ENCODE measurements at places on chromosomes 7 and 10.

DNA sequence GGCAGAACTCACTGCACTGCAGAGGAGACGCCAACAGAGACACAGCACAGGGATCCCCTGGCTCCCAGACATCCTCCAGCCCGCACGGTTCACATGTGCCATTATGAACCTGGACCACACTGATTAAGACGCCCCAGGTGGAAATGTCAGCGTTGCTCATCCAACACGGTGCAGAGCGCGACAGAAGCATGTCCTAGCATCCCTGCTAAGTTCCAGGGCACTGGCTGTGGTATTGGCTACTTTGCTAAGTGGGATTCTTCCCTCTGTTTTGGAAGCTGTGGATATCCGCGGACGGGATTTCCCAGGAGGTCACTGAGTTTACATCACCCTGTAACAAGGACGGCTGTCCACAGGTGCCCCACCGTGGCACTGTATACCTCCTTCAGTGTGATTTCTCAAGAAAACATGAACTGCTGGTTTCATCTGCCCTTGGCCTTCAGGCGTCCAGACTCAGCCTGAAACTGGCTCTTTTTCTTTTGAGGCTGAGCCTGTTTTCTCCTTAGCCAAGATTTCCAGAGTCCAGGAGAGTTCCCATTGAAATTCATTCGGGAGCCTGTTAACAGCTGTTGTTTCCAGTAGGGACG is 324.0 kb downstream of the WDR37 start:
- no peak for DNase-seq

GRCh38 chr7:18165166-18165565 is 137.5 kb upstream of the PRPS1L1 start:
- DNase-seq, result no peak

DNA sequence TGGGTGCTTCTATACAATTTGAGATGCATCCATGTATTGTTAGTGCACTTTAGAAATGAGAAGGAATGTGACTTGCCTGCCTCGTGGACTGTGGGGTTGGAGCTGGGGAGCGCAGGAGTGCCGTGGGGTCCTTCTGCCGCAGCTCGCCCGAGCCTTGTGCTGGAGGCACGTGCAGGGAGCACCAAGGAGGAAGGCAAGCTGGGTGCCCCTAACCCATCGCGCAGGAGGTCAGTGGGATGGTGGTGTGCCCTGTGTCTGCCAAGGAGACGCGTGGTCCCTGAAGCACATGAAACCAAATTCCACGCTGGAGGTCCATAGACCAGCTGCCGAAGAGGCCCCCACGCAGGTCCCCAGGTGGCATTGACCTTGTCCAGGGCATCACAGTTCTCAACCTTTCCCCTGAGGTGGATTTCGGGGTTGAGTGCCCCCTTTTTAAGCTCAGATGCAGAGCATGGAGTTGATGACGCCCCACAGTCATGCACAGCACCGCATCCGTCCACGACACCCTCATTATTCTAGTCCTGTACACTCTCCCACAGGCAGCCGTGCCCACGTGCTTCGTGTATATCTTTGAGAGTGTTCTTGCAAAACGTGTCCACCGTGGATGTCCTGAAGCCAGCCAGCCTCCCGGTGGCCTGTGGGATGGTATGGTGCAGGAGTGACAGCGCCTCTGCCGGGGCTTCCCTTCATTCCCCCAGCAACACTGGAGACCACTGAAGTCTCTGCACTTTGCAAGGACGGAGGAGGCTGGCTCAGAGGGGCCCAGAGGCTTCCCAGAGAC is 35.5 kb downstream of the FKBP6 start:
- DNase-seq, result no peak

GRCh38 chr10:12214763-12215218 is 18.8 kb downstream of the CDC123 start:
- DNase-seq, result peak; percentile 41

GRCh38 chr10:22647244-22647643 is 67.1 kb downstream of the PIP4K2A start:
- no peak for DNase-seq

DNA sequence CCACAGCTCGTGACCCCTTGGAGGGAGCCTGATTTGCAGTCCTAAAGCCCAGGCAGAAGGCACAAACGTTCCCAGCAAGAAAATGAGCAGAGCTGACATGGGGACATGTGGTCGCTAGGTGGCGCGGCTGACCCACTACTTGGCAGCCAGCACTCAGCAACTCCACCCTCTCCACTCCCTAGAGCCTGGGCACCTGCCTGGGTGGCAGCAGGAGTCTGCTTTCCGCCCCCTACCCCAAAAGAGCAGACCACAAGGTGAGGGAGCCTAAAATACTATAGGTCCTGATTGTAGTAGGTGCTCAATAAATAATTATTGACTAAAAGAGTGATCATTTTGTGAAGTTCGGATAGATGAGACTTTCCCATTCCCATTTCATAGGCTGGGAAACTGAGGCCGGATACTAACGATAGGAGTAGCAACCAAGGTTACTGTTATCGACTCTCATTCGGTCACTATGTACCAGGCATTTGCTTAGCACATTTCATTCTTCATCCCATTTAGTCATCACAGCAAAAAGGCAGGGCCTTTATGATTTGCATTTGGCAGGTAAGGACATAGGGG is 57.4 kb downstream of the NEUROG3 start:
- DNase-seq, result peak; percentile 70

GRCh38 chr7:32126843-32127242 is 56.6 kb upstream of the PDE1C start:
- no peak for DNase-seq

- no peak for DNase-seq
Measured at GRCh38 chr10:9505546-9505945, 1451.1 kb downstream of the GATA3 start.

- no peak for DNase-seq
Measured at GRCh38 chr10:124685261-124685660, 58.9 kb downstream of the FAM53B start.

- no peak for DNase-seq
Measured at GRCh38 chr7:30752979-30753378, 1.0 kb downstream of the INMT start.

- no peak for DNase-seq
Measured at GRCh38 chr10:129120441-129120840, 346.6 kb upstream of the MGMT start.

GRCh38 chr10:102540023-102540422 is 36.3 kb downstream of the SUFU start:
- DNase-seq, result no peak

DNA sequence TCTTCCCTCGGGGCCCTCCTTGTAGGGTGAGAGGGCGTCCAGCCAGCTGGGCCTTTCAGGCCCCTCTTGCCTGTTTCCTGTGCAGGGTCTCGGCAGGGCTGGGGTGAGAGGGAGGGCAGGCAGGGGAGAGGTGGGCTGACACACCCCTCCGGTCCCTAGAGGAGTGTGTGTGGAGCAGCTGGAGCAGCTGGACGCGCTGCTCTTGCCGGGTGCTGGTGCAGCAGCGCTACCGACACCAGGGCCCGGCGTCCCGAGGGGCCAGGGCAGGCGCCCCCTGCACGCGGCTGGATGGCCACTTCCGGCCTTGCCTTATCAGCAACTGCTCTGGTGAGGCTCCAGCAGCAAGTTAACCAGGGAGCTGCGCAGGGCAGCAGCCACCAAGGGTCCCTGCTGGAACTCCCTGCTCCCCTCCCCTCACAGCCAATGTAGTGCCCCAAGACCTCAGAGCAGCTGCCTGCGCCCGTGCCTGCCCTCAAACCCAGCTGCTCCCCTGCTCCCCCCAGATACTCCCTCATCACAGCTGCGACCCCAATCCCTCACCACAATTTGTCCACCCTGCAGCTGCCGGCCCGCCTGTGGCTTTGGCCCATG is 15.7 kb upstream of the ZNF862 start:
- DNase-seq, result no peak

All from central memory CD4-positive, alpha-beta T cell (primary cell).